ENCODE measurements at places on chromosomes 7 and 10. TPM values are rescaled to one million over a fixed set of nuclear protein-coding genes. Genes with fewer than 3 reads are reported as not detected.

GRCh38 chr10:131086094-131086493 is 225.4 kb downstream of the TCERG1L start:
- no peak for DNase-seq

GRCh38 chr7:120825576-120825975 is 32.4 kb downstream of the TSPAN12 start:
- no peak for DNase-seq

- DNase-seq, result no peak
Measured at GRCh38 chr10:20670579-20670978, 226.5 kb downstream of the NEBL start.

- DNase-seq, result no peak
Measured at GRCh38 chr10:14820775-14821154, 17.1 kb downstream of the CDNF start.

GRCh38 chr7:13257661-13258060 is 570.2 kb downstream of the ARL4A start:
- no peak for DNase-seq

- DNase-seq, result no peak
Measured at GRCh38 chr10:129259128-129259815, 207.8 kb upstream of the MGMT start.

DNA sequence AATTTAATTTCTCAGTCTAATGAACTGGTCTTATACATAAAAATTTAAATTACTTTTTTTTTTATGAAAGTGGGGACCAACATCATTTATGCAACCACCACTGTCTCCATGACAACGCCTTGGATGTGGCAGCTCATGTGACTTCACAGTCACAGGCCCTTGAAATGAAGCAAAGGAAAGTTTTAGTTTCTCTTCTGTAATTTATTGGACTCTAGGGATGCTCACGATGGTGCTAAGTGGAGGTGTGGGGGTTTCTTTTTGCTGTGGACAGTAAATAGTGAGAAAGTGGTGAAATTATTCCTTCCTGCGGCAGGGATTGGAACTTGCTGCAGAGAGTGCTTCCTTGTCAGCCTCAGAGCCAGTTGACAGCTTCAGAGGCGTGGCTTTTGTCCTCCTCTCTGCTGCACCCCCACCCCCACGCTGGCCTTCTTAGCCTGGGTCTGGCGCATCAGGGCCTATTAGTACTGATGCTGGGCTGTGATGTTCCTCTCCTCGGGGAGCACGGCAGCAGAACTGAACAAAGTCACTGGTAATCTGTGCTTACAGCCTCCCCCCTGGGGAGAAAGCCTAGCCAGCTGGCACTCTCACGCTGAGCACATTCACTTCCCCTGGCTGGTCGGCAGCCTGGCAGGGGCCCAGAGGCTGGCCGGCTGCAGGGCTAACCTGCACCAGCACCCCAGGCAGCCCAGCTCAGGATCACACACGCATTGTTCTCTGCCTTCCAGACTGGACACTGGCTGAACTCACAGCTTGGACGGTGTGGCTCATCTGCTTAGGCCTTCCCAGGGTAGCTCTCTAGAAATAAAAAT is 517.5 kb upstream of the GALNT17 start:
- DNase-seq, result peak; percentile 68

GRCh38 chr10:18659819-18660535 is 746 bp downstream of the ARL5B start:
- DNase-seq, result peak; percentile 49

TBX20 gene
- total RNA-seq, result not detected

STAG3 gene
- 0.80 TPM for total RNA-seq

MSMB gene
- 4.0 TPM for total RNA-seq

OR2A1 gene
- 0.33 TPM for total RNA-seq

NEUROD6 gene
- total RNA-seq, result not detected

C10orf105 gene
- total RNA-seq, result under 0.01 TPM

All from breast epithelium (tissue), 4 donors.